AG09319 (cell line): ENCODE measurements at places on chromosomes 16 and 17.

- DNase-seq = no peak
These were observed 15.6 kb downstream of the QPRT start for GRCh38 chr16:29694384-29695195.

DNA sequence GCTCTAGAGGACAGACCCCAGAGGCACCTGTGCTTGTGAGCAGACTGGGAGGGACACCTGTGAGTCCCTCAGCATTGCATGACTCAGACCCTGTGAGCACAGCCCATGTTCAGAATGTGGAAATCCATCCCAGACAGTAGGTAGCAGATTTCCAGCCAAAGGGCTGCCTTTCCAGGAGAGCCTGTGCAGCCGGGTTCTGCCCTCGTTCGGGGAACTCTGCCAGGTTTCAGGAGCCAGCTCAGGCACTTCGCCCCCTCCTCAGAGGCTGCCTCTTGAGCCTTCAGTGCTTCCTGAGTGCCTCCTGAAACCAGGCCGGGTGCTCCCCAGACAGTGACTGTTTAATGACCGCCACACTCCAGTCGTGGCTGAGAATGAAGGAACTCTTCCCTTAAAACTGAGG lies 23.3 kb upstream of the SDR42E2 start:
- no peak for DNase-seq

GRCh38 chr16:63415014-63415413 lies 1378.8 kb upstream of the CDH8 start:
- DNase-seq = no peak

- DNase-seq = no peak
These were observed 15.0 kb downstream of the ZDHHC7 start for GRCh38 chr16:84996365-84996764.

DNA sequence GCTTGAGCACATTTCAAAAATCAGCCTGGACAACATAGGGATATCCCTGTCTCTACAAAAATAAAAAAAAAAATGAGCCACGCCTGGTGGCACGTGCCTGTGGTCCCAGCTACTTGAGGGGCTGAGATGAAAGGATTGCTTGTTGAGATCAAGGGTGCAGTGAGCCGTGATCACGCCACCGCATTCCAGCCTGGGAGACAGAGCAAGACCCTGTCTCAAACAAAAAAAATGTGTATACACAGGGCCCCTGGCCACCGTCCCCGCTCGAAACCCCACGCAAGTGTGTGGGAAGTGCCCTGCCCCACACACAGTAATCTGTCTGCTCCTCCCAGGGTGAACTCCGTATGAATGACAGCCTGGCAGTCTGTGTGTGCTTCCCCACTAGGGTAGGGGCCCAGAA lies 93.0 kb upstream of the RPL38 start:
- no peak for DNase-seq

- DNase-seq = peak; percentile 44
These were observed 301.9 kb downstream of the SOX9 start for GRCh38 chr17:72422505-72423285.

DNA sequence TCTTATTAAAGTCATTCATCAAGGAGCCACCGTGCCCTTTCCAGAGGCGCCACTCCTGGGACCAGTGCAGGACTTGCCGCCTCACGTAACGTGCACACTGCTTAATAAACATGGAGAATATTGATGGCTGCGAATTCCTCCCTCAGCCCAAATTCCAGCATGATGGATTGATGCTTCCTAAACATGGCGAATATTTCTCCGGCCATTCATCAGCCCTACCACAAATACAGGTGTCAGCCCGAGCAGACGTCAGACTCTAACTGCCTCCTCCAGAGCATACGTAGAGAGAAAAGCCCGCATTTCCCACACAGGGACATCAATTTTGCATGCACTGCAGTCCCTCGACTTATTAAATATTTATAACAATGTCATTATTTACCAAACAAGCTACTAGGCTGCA lies 97.0 kb downstream of the USP31 start:
- DNase-seq = no peak

GRCh38 chr17:34300652-34301370 lies 15.3 kb downstream of the CCL11 start:
- no peak for DNase-seq

DNA sequence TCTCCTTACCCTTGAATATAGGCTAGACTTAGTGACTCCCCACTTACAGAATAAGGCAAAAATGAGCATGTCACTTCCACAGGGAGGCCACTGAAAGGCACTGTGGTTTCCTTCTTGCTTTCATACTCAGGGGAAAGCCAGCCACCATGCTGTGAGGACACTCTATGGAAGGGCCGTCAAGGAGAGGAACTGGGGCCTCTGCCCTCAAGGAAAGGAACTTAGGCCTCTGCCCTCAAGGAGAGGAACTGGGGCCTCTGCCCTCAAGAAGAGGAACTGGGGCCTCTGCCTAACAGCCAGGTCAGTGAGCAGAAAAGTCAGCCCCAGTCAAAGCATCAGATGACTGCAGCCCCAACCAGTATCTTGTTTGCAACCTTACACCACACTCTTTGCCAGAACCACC lies 30.1 kb downstream of the VPS35 start:
- no peak for DNase-seq

DNA sequence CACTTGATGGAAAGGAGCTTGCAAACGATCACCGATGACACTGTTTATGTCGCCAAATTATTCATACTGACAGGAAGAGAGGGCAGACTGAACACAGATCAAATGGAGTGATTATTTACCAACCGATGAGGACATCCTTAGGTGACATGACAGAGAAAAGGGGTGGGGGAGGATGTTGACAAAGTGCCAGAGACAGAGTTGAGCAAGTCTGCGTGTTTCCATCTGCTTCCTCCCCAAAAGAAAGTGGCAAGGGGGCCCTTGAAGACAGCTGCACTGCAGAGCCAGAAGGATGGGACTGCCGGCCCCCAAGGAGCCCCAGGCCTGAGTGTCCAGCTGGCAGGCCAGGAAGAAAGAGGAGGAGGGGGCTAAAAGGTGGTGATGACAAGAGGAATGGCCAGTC lies 191.0 kb upstream of the RPL38 start:
- DNase-seq = no peak

GRCh38 chr17:7707446-7707845 lies 2.4 kb downstream of the EFNB3 start:
- no peak for DNase-seq

DNA sequence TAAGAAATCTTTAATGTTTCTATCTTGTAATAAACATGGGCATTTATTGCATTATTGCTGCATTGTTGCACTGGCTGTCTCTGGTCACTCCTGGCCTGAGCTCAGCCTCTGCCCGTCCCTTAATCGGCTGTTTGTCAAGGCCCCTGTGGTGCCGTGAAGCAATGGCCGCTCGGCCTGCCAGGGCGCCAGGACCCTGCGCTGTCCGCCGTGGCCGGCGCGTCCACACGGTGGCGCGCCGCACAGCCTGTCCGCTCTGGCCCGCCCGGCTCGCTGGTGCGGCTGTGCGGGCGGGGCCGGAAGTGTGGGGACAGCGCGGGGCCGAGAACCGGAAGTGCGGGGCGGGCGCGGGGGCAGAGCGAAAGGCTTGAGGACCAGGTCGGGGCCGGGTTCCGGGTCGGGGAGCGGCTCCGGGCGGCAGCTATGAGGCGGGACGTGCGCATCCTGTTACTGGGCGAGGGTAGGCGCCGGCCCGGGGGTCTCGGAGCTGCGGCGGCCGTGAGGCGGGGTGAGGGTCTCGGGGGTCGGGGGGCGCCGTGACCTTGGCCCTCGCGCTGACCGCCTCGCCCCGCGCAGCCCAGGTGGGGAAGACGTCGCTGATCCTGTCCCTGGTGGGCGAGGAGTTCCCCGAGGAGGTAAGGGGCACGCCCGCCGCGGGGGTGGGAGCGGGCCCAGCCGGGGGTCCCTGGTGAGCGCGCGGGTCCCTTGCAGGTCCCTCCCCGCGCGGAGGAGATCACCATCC lies at the start of gene RHOT2:
TSS of gene RHOT2 (plus strand) at position 353 of the 739 bp plus-strand sequence. CDS start at position 421, 68 bp downstream.
- DNase-seq = peak; percentile 60

DNA sequence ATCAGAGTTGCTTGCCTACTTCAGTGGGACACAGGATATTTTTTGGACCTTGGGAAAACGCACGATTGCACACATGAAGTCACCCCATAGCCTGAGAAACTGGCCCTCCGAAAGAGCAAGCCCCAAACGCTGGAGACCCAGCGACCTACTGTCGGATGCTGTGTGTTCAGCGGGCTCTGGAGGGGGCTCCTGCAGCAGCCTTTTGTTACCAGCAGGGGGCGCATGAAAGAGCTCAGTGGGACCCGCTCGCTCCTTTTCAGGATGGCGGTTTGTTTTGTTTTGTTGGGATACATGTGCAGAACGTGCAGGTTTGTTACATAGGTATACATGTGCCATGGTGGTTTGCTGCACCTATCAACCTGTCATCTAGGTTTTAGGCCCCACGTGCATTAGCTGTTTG lies 28.4 kb downstream of the MYH3 start:
- no peak for DNase-seq

GRCh38 chr16:12119562-12119961 lies 143.0 kb downstream of the SNX29 start:
- no peak for DNase-seq

DNA sequence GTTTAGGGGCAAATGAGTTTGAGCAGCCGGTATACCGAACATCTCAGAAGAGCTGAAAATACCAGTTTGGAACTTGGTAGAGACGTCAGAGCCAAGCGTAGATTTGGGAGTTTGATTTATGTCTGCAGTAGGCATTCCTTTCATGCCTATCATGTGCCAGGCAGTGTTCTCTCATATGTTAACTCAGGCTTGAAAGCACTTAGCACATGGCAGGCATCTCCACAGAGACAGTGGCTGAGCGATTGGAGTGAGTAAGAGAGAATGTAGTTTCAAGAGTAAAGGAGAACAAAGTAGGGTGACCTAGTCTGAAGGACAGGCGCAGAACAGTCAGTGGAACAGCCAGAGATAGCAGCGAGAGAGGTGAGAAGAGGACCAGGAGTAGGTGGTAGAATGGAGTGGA lies 207.0 kb downstream of the FTO start:
- no peak for DNase-seq

- DNase-seq = no peak
These were observed 88.4 kb upstream of the ATF7IP2 start for GRCh38 chr16:10297341-10298006.

DNA sequence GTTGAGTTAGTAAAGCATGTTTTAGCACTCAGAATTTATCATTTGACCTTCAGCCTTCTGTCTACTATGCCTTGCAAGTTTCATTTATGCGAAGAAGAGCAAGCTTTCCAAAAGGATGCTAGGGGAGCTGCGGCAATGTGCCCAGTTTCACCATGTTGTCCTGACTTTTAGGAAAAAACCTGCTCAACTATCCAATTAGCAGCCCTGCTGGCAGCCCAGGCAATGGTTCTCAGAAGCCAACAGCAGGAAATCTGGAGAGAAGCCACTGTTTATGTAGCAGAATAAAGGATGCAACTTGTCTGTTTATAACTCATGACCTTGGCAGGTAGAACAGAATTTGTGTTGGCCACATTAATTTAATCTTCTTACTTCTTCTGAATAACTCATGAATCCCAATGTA lies 230.8 kb downstream of the ABCC12 start:
- no peak for DNase-seq

- DNase-seq = peak; percentile 53
These were observed 2.0 kb upstream of the YPEL2 start for GRCh38 chr17:59329176-59330052.

GRCh38 chr16:53886482-53887378 lies 182.8 kb downstream of the FTO start:
- DNase-seq = no peak

GRCh38 chr16:28935924-28936783 lies 4.4 kb downstream of the CD19 start:
- DNase-seq = no peak

DNA sequence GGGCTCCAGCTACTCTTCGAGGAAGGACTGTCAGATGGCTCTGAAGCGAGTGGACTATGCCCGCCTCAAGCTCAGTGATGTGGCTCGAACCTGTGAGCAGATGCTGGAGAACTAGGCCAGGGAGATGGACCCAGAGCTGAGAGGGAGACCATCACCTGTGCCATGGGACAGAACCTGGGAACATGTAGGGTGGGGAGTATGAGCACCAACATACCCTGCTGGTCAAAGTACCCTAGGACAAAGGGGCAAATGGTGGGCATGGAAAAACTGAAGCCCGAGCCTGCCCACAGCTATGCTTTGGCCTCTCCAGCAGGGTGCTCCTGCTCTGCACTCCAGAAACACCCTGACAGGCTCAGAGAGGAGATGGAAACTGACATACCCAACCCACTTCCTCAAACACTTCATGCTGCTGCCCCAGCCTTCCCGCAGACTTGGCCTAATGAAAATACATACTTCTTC lies 1.9 kb downstream of the MED11 start:
- DNase-seq = no peak

DNA sequence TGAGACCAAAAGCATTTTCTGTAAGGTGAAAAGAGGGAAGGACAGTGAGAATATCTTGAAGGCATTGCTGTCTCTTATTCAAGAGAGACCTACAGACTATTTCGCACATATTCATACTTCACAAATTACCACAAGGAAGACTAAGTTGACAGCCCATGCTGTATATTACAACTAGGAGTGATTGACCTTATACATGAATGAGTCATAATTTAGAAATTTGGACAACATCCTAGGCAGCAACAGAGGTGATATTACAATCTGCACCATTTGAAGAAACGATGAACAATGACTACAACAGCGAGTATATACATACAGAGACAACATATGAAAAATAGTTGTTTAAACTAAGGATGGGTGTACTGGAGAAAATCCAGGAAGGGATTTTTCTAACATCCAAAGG lies 971.7 kb downstream of the CDH11 start:
- DNase-seq = no peak

DNA sequence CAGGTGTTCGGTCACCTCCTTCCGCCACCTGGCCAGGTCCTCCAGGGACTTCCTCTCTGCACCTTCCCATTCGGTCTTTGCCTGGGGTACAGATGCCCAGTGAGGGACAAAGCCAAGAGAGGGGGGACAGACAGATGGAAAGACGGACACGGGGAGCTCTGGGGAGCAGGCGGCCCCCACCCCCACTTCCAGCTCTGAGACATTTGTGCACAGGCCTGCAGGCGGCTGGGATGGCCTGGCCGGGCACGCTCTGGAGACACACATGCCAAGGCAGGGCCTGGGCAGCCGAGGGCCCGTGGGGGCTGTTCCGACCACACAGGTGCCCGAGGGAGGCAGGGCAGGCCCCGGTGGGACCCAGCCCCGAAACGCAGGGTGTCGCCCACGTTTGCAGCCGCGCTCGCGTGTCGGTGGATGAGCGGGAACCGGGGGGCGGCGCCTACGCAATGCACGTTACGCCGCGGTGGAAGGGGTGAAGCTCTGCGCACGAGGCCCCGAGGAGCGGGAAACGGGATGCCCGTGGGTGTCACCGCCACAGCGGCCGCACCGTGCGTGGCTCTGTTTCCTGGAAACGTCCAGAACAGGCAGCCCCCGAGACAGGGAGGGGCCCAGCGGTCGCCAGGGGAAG lies 6.0 kb downstream of the PERCC1 start:
- DNase-seq = no peak

DNA sequence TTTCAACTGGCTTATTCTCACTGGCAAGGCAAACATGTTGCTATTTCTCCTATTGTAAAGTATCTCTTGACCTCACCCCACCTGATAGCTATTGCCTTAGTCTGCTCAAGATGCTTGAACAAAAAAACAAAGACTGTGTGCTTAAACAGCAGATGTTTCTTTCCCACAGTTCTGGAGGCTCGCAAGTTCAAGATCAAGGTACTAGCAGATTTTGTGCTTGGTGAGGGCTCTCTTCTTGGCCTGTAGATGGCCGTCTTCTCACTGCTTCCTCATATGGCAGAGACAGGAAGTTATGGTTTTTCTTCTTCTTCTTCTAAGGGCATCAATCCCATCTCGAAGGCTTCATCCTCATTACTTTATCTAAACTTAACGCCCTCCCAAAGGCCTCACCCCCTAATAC lies 109.7 kb upstream of the CLEC3A start:
- no peak for DNase-seq
